D721Med (cell line): ENCODE measurements at places on chromosomes 6 and 20.

DNA sequence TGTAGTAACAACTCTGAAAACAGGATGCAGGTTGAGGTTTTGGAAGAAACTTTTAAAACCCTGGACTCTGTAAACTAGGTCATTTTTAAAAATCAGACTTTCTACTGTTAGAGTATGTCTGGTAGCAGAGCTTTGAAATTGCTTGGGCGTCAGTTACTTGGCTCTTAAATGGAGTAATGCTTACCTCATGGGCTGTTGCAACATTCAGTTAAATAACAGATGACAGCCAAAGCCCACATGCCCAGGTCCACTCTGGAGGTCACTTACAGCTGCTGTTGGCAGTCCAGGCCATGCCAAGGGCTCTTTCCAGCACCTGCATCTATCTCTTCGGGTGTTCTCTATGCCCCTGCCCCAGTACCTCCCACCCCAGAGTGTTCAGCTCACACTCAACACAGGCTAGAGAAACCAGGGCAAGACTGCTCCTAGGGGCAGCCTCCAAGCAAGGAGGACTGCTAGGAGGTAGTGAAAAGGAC is 96.4 kb downstream of the BANF2 start:
- no peak for DNase-seq

- DNase-seq = peak; percentile 83
Measured at GRCh38 chr6:36765594-36766398, 68.2 kb downstream of the RAB44 start.

- no peak for DNase-seq
Measured at GRCh38 chr6:144310765-144311164, 25.6 kb downstream of the UTRN start.

- no peak for DNase-seq
Measured at GRCh38 chr6:158518191-158519127, 41.4 kb upstream of the TMEM181 start.

DNA sequence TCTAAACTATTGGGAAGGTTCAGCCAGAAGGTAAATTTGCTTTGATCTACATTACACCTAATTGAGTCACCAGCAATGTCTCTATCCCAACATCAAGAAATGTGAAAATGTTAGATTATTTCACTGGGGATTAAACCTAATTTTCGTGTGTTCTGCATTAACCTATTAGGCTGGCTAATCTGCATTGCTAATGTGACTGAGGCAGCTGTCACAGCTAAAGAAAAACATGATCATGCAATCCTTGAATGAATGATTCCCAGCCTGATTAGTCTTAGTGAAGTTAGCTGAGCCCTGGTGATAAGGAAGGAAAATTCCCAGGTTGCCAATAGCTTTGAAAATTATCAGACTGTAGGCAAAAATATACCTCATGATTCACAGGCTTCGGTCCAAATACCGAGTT is 135.3 kb downstream of the LINC00237 start:
- no peak for DNase-seq

GRCh38 chr6:138691595-138692057 is 81.9 kb upstream of the CCDC28A start:
- DNase-seq = no peak
